Thymus (tissue), 14 donors: ENCODE measurements at places on chromosomes 16 and 17. TPM values are rescaled to one million over a fixed set of nuclear protein-coding genes. Genes with fewer than 3 reads are reported as not detected.

GRCh38 chr17:5049314-5049841 lies 14.2 kb upstream of the SLC52A1 start:
- DNase-seq, result no peak

DNA sequence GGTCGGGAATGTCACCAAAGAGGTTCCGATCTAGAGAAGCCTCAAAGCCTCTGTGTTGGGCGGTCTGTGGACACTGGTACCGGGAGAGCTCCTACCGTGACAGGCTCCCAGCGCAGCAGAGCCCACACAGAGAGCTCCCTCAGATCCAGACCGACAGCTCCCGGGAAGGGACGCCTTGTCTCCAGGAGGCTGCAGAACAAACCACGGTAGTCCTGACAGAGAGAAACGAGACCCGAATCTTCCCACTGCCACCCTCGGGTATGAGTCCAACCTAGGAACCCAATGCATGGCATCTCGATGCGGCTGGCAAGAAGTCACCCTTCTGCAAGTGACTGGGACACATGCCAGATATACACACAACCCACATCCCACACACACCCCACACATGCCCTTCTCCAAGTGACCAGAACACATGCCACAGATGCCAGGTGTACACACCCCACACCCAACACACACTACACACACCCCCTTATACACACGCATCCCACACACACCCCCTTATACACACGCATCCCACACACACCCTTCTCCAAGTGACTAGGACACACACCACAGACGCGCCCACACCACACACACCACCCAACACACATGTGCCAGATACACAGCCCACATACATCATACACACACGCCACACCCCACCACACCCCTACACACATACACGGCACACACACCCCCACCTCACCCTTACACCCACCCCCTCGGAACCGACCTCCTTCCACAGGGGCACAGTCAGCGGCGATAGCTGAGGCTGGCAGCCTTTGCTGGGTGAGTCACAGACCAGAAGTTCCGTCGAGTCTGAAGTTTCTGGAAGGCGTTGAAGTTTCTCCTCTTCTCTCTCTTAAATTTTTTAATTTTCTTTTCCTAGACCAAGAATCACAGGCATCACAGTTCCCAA lies 15.9 kb upstream of the CYTH1 start:
- DNase-seq, result no peak

PIPOX gene
- 1.3 TPM for total RNA-seq

- no peak for DNase-seq
These were observed 15.6 kb upstream of the AURKB start for GRCh38 chr17:8225813-8226535.

CHST6 gene
- 0.09 TPM for total RNA-seq

DNA sequence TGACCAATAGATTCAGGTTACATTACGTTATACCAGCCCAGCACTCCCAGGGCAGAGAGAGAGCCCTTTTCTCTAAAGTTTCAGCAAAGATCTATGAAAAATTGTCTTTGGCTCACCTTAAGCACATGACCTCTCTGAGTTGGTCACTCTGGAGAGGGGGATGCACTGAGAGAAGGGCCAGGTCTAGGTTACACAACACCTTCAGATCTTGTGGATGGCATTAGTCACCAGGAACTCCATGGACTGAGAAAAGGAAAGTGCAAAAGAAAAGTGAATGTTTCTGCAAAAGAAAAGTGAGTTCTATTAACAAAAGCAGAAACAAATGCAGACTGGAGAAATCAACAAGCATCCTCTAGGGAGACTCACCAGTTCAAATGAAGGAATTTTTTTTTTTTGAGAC lies 253.3 kb upstream of the SALL1 start:
- no peak for DNase-seq

- no peak for DNase-seq
These were observed 73.0 kb downstream of the BMERB1 start for GRCh38 chr16:15507301-15507958.

- DNase-seq, result no peak
These were observed 379.4 kb upstream of the TNRC6C start for GRCh38 chr17:77579131-77579530.

AHSP gene
- total RNA-seq, result 43.8 TPM

RHBDF2 gene
- total RNA-seq, result 5.9 TPM

GRCh38 chr16:28989363-28989762 lies 4.5 kb downstream of the LAT start:
- DNase-seq, result no peak

DNA sequence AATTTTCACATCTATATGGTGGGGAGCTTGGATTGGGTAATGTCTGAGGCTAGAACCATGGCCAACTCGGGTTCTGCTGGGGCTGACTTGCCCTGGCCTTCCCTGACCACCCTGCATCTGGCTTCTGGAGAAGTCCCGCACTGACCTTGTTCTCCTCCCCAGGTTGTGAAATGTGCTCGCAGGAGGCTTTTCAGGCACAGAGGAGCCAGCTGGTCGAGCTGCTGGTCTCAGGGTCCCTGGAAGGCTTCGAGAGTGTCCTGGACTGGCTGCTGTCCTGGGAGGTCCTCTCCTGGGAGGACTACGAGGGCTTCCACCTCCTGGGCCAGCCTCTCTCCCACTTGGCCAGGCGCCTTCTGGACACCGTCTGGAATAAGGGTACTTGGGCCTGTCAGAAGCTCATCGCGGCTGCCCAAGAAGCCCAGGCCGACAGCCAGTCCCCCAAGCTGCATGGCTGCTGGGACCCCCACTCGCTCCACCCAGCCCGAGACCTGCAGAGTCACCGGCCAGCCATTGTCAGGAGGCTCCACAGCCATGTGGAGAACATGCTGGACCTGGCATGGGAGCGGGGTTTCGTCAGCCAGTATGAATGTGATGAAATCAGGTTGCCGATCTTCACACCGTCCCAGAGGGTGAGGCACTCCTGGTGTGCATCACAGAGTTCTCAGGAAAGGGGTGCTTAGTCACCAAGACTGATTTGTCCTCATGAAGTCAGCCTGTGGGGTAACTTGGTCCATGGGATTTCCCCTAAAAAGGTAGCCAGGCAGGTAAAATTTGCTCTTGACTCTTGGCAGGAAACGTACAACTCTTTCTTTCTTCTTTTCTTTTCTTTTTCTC lies 6.1 kb downstream of the NOD2 start:
- no peak for DNase-seq

DNA sequence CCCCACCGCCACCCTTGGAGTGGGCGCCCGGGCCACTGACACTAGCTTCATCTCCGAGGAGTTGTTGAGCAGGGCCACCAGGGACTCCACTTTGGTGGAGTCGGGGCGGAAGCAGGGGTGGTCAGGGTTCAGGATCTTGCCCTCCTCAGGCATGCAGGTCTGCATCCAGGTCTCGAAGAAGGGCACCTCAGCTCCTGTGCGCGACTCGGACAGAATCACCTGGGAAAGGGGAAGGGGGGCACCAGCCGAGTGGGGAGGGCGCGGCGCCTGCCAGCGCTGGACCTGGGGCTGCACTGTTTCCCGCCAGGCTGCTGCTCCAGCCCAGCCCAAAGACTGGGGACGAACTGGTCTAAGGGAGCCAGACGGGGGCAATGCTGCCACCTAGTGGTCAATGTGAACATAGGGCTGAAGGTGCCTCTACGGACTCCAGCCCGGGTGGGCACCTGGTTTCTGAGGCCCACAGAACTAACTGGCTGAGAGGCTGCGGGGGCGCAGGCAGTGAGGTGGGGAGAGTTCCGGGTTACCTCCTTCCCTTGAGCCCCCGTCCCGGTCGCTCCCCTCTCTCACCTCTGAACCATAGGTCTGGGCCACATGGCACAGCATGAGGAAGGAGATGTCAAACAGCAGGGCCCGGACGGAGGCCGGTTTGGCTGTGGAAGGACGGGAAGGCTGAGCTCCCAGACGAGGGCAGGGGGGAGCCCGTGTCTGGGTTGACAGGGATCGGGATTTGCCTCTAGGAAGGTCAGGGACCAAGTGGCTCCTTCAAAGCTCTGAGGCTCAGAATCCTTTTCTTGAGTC lies 11.8 kb downstream of the CSF3 start:
- peak; percentile 45 for DNase-seq

MMP25 gene
- 0.80 TPM for total RNA-seq

AOC3 gene
- 1.2 TPM for total RNA-seq

DNA sequence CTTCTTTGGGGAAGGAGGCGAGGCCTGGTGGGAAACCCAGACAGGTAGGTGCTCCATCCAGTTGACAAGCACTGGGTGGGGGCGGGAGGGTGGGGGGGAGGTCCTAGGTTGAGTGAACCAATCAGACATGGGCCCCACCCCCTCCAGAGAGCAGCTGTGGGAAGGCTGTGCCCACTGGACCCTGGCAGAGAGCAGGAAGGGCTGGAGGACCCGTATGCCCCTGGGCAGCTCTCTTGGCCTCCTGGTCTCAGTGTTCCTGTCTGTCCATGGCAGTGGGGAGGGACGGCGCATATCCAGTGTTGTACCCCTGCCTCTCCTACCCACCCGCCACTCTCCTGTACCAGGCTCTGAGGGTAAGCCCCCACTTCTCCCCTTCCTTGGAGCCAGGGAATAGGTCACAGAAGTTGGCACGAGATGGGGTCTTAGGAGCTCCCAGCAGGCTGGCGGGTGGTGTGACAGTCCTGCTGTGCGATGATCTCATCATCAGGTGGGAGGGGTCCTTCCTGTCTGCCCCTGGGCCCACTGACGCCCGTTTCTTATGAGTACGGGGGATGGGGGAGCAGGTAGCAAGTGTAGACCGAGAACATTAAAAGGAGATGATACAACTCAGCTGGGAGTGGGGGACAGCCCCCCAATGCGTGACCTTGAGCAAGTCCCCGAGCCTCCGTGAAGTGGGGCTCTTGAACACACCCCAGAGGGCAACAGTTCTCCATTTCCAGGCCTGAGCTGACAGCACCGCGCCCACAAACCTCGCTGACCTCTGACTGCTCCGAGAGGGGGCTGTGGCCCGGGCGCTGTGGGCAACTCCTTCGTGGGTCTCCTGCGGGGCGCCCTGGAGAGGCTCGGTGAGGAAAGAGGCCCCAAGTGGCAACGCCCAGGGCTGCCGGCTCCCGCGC lies 1.2 kb upstream of the ZFPM1 start:
- no peak for DNase-seq

MT1G gene
- 0.90 TPM for total RNA-seq

CDR2 gene
- total RNA-seq, result 24.0 TPM

VAT1L gene
- 0.24 TPM for total RNA-seq

ASIC2 gene
- 0.14 TPM for total RNA-seq

- DNase-seq, result no peak
These were observed 4.1 kb upstream of the PPP1R9B start for GRCh38 chr17:50154604-50155003.

GP1BA gene
- total RNA-seq, result 0.14 TPM

TMEM114 gene
- total RNA-seq, result 0.14 TPM

DNA sequence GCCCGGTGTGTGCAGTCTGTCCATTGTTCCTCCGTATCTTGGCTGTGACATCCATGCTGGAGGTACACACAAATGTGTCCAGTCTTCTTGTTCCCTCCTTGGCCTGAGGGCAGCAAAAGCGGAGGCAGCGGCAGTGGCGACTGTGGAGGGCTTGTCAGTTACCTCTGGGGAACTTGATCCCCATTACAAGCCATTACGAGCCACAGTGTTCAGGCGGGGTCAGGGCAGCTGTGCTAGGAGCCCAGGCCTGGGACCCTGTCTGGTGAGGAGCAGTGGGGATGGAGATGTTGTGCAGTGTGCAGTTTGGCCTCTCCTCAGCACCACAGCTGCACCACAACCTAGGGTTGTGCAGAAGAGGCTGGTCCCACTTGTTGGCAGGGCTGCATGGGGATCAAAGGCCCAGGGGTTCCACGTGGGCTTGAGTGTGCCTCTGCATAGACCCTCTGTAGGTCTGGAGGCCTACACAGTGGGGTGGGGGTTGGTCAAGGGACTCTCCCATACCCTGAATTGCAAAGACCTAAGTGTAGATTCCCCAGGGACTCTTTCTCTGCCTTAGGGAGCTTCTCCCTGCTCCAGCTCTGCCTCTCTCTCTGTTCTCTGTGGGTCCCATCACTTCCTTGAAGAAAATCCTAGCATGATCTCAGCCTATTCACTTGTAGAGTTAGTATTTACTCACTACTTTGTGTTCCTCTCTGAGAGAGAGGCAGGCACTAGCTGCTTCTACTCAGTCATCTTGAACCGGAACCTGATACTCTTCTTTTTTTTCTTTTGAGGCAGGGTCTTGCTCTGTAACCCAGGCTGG lies 58.8 kb downstream of the SLFN11 start:
- DNase-seq, result peak; percentile 4

CYTH1 gene
- total RNA-seq, result 39.9 TPM

DNA sequence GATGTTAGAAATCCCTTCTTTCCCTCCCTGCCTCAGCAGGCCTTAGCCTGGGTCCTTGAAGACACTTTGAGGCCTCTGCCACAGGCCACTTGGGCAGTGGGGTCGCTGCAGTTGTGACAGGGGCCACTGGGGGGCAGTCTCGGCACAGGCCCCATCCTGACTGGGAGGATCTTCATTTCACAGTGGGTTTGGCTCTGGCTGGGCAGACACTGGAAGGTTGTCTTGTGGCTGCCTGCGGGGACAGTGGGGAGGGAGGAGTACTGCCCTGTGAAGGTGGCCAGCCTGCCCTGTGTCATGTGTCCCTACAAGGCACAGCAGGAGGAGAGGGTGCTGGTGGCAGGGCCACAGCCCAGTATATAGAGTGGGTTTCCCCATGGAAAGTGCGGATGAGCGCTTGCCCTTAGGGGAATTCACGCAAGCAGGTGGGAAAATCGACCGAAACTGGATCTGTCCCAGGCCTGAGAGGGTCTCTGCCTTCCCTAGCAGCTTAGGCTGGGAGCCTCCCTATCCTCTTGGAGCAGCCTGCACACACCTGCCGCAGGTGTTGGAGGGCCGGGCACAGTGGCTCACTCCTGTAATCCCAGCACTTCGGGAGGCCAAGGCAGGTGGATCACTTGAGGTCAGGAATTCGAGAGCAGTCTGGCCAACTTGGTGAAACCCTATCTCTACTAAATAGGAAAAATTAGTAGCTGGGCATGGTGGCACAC lies 28.8 kb downstream of the GINS2 start:
- DNase-seq, result no peak

- DNase-seq, result no peak
These were observed 210.3 kb downstream of the SNX29 start for GRCh38 chr16:12186774-12187335.

DNA sequence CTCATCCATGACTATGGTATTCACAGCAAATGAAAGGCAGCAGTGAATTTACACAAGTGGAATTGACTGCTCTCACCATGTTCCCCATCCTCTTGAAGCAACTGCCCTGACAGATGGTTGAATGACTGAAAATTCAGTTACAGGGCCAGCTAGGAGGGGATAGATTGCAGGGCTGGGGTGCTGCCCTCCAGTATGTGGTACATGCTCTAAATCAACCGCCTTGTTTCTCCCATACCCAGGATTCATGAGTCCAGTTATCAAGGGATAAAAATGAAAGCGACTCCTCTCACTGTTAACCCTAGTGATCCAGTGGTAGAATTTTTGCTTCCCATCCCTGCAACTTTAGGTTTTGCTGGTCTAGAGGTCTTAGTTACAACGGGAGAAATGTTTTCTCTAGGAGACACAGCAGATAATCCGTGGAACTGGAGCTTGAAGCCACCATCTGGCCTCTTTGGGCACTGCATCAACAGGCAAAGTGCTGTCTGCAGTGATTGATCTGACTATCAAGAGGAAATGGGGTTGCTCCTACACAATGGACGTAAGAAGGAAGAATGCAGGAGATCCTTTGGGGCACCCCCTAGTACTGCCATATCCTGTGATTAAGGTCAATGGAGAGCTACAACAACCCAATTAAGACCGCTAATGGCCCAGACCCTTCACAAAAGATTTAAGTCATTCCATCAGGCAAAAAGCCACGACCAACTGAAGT lies 32.0 kb downstream of the SCPEP1 start:
- DNase-seq, result peak; percentile 66

SLC13A2 gene
- not detected for total RNA-seq

KRTAP4-4 gene
- total RNA-seq, result not detected

GRCh38 chr17:77738751-77739531 lies 219.6 kb upstream of the TNRC6C start:
- no peak for DNase-seq
